Kidney (tissue), 22 donors: ENCODE measurements at places on chromosomes 5 and 9. TPM values are rescaled to one million over a fixed set of nuclear protein-coding genes. Genes with fewer than 3 reads are reported as not detected.

The PURA gene
- 31.6 TPM for total RNA-seq

DNA sequence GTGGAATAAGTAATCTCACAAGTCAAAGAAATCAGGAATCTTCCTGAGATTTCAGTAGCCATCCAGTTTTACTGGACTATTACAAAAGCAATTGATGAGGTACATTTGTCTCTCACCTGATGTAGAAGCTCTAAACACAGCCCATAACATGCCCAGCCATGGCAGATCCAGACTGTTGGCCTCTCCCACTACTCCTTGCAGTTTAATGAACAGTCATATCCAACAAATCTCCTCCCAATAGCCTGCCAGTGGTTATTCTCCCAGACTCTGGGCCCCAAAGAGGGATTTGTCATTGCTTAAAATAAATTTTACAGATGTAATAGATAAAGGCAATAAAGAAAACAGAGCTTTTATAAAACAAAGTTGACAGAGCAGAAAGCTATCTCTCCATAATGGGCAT, 80.8 kb downstream of the ZNF608 start:
- no peak overlapping the region for H3K27ac ChIP-seq
- H3K4me3 ChIP-seq: no peak overlapping the region
- no peak for DNase-seq
- no peaks in the 10 kb centered on the region for H3K36me3 ChIP-seq
- H3K4me1 ChIP-seq: peaks cover 18% of the 10 kb centered on the region

GRCh38 chr5:122673343-122673742, 101.5 kb upstream of the SNX2 start:
- DNase-seq: no peak
- H3K4me3 ChIP-seq: no peak overlapping the region
- no peaks in the 10 kb centered on the region for H3K4me1 ChIP-seq
- H3K27me3 ChIP-seq: no peaks in the 10 kb centered on the region

DNA sequence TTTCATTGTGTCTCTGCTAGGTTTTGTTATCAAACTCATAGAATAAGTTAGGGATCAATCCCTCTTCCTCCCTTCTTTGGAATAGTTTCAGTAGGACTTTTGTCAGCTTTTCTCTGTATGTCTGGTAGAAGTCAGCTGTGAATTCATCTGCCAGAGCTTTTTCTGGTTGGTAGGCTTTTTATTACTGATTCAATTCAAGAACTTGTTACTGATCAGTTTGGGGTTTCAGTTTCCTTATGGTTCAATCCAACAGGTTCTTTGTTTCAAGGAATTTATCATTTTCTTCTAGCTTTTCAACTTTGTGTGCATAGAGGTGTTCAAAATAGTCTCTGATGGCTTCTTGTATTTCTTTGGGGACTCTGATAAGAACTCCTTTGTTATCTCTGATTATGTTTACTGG, 221.7 kb downstream of the FGF10 start:
- H3K4me3 ChIP-seq: no peak overlapping the region
- no peaks in the 10 kb centered on the region for H3K4me1 ChIP-seq
- no peaks in the 10 kb centered on the region for H3K27me3 ChIP-seq
- no peak for DNase-seq

DNA sequence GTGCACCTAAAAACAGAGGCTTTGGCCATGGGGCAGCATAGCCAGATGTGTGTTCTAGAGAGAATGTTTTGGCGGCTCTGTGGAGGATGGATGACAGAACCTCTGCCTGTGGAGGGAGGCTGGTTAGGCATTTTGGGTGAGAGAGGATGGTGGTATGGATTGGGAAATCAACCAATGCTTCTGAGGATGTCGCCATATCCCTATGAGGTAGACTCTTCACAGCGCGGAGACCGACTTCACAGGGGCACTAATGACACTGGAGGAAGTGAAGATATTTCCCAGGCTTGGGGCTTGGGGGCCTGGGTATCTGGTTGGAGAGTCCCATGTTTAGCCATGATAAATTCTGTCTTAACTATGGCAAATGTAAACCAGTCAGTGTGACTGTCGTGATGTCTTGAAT, 140.6 kb upstream of the KLF4 start:
- H3K27me3 ChIP-seq: no peaks in the 10 kb centered on the region
- H3K4me1 ChIP-seq: peaks cover 8% of the 10 kb centered on the region
- H3K4me3 ChIP-seq: no peak overlapping the region
- no peak overlapping the region for H3K27ac ChIP-seq
- H3K36me3 ChIP-seq: no peaks in the 10 kb centered on the region

DNA sequence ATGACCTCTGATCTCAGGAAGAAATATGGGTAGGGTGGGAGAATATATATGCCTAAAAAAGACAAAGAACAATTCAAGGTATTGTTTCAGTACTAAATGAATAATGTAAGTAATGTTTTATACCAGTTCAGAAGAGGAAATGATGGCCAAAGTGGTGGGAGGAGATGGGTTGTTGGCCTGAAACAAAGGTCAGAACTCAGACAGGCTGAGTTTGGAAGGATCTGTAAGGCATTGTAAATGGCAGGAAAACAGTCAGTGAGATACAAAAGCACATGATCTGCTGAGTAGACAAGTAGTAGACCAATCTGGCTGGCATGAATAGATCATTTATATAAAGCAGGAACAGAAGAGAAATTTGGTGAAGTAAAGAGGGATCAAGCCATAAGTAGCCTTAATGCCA, 175.8 kb upstream of the PLCXD3 start:
- DNase-seq: no peak
- no peaks in the 10 kb centered on the region for H3K27me3 ChIP-seq
- H3K4me3 ChIP-seq: no peak overlapping the region
- no peaks in the 10 kb centered on the region for H3K4me1 ChIP-seq

DNA sequence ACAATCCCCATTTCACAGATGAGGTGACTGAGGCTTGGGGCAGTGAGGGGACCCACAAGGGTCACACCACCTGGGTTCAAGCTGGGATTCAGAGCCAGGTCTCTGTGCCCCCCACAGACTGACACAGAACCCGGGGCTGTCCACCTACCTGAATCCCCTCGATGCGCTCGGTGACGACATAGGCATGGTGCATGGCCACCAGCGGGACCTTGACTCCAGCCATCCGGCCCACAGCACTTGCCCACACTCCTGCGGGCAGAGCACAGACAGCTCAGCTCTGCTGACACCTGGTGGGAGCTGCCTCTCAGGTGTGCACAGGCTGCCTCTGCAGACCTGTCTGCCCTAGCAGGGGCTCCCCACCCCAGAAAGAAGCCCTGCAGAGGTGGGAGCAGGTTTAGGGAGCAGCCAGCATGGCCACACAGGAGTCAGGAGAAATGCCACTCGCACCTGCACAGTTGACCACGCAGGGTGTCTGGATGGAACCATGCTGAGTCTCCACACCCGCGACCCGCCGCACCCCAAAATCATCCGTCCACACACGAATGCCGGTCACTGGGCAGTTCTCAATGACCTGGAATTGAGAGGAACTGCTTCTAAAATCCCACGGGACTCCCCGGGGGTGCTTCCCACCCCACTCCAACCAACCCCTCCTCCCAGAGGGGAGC, 8.4 kb downstream of the SARDH start:
- no peak for DNase-seq
- H3K4me3 ChIP-seq: no peak overlapping the region
- no peaks in the 10 kb centered on the region for H3K4me1 ChIP-seq
- no peaks in the 10 kb centered on the region for H3K27me3 ChIP-seq

DNA sequence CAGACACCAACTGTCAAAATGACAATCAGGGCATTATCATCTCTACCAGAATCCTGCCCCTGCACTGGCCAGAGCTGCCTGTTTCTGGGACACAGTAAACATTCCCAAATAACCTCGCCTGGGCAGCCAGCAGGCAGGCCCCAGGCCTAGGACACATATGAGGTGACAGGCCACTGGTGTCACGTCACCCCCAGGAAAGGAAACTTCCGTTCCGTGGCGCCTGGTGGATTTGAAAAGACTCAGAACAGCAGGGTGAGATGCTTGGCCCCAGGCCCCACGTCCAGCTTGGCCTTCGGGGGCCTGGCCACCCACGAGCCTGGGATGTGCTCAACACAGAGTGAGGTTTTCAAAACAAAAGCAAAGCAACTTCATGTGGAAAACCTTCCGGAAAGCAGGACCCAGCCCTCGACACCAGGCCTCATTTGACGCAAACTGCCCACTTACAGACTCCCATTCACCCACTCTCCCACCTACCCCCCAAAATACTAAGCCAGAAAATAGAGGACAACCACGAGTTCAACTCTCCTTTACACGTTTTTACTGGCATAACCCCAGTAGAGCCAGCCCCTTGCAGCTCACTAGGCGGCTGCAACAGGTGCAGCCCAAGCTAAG, 1.2 kb downstream of the SEMA4D start:
- no peaks in the 10 kb centered on the region for H3K27me3 ChIP-seq
- peak overlapping the region; percentile 78 for H3K27ac ChIP-seq
- no peaks in the 10 kb centered on the region for H3K36me3 ChIP-seq
- H3K4me1 ChIP-seq: no peaks in the 10 kb centered on the region
